ENCODE measurements at places on chromosomes 1 and 21.

DNA sequence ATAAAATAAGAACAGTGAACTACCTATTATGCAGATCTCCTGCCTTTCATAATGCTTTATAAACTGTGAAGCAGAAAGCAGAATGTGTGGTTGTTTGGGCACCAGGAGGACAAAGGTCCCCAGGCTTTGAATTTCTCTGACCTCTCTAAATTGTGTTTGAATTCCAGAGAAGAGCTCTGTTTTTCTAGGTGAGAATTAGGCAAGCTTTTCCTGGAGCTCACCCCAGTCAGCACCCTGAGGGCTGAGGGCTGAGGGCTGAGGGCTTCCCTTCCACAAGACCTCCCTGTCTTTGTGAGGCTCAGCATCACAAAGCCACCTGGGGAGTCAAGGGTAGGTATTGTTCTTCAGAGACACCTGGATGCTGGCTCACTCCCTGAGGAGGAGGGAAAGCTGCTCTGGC, 45.5 kb upstream of the LRIG2 start:
- DNase-seq, result no peak

DNA sequence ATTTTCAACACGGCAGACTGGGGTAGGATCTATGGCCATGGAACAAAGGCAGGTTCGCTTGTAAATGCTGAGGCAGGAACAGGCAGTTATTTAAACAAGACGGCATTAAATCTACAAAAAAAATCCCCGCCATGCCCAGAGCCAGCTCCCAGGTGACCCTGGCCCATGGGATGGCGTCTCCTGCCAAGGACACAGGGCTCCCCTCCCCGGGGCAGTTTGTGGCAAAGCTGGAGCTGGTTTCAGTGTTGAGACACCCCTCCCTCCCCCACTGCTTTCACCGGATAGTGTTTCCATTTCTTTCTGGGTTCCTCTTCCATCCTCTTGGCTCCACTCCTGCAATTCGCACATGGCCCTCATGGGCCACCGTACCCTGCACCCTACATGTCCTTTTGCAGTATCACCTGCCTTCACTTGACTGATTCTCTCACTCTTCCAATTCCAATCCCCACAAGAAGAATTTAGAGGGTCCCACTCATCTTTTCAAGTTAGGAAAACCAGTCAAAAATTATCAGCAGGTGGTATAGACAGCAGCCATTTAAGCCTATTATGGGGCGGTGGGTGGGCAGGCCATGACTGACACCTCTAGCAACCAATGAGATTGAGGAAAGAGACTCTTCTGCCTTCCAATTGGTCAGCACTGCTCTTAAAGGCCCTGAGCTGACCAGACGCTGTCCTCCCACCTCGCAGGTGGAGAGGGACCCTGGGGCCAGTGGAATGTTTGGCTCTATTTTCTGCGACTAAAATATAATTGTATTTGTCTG, 52.0 kb downstream of the OLIG1 start:
- DNase-seq, result no peak

GRCh38 chr1:245380790-245381535, 226.2 kb downstream of the KIF26B start:
- no peak for DNase-seq

DNA sequence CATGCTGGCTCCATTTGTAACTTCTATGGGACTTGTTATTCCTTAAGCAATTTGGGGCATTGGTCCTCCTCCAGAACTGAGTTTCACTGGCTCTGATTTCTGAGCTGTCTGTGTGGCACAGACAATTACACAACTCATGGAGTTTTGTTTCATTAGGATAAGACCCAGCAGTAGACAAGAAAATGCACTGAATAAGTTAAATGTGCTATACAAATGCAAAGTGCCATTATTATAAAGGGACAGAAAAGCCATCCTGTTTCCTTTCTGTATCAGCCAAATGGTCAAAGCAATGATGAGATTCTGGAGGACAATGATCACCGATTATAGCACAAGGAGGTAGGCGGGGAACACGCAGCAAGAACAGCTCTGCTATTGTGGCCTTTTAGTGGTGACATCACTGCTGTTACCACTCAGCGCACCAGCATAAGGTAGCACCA, 81.9 kb downstream of the CNIH3 start:
- no peak for DNase-seq

- DNase-seq, result no peak
Measured at GRCh38 chr1:193069748-193070385, 10.5 kb downstream of the RO60 start.

GRCh38 chr1:224499204-224499603, 64.6 kb upstream of the WDR26 start:
- DNase-seq, result no peak

- DNase-seq, result no peak
Measured at GRCh38 chr21:44450402-44450801, 4.9 kb upstream of the LRRC3 start.

DNA sequence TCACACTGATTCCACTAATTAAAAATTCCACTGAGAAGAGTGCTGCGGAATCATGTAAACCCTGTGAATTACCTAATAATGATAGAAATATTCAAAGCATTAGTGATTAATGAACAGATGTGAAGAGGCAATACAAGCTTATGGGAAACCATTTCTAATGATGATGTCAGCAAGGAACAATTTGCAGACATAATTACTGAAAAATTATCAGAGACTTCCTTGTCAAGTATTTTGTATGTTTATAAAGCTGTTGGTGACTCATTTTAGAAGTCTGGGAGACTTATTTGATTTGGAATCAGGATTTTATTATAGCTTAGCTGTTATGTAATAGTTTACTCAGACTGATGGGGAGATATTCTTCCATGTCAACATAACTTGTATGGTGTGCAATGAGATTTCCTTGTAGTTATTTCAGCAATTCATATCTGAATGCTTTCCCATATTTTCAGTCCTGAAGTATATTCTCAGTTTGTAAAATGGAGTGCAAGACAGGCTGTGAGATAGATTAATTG, 135.5 kb downstream of the TGFB2 start:
- no peak for DNase-seq

GRCh38 chr1:12353981-12354380, 124.2 kb downstream of the VPS13D start:
- no peak for DNase-seq

DNA sequence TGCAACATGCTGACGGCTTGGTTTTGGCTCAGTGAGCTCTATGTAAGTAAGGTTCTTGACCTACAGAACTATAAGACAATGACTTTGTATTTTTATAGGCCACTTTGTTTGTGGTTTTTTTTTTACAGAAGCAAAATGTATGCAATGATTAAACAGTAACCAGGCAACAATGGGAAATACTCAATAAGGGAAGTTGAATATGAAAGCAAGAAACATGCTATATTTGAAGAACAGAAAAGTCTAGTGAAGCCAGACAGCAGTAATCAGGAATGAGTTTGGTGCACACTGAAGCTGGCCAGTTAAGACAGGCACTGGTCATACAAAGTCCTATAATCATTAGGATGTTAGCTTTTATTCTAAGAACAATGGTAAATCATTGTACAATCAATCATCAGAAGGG, 1926.8 kb downstream of the NCAM2 start:
- no peak for DNase-seq

DNA sequence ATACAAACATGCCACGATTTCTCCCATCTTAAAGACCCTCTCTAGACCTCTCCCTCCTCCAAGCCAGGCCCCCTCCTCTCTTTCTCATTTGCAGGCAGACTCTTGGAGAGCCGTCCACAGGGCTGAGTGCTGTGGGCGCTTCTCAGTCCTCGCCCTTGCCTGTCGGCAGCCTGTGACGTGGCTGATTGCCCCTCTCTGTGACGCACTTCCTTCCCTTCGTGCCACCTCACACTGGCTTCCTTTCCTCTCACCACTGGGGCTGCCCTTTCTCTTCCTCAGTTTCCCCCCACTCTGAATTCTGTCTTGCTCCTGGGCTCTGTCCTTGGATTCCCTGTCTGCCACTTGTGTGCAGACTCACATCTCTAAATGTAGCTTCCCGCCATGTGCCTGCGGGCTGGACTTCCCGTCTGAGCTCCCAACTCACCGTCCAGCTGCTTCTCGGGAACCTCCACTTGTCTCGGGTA, 227.2 kb downstream of the CAMTA1 start:
- DNase-seq, result no peak

- DNase-seq, result no peak
Measured at GRCh38 chr1:241627453-241628259, 12.5 kb downstream of the CHML start.

- no peak for DNase-seq
Measured at GRCh38 chr1:67250051-67250653, 57.5 kb upstream of the IL12RB2 start.

DNA sequence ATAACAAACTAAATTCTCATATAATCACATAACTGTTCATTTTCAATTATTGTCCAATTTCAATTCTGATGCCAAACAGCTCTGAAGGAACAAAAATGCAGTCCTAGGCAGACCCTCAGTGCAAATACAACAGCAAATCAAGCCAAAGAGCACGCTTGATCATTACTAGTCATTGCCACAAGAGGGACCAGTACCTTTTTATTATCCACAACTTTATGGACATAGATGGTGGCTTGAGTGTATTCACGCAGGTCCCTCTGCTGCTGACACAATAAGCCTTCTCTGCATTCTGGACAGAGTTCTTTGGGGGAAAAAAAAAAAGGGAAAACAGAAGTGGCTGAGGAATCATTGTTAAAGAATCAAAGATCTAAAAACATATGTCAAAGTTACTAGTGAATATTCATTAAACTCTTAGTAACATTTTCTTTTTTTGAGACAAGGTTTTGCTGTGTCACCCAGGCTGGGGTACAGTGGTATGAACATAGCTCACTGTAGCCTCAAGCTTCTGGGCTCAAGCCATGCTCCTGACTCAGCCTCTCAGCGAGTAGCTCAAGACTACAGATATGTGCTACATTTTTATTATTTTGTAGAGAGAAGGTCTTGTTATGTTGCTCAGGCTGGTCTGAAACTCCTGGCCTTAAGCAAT, 34.3 kb upstream of the RAP1GAP start:
- no peak for DNase-seq

DNA sequence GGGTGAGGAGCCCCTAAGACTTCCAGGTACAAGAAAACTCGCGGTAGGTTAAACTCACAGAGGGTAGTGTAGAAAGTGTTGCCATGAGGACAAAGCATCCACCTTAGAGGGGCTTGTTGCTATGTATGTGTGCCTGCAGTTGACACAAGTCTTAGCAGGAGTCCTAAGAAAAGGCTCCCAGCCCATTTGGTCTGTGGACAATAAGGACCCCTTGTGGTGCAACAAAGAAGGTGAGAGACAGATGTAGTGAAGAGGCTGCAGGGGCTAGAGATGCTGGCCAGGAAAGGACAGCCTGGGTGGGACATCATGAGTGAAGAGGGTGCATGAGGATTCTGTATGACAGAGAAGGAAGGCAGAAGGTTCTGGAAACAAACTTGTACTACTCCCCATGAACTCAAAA, 36.3 kb upstream of the IL10 start:
- DNase-seq, result no peak

GRCh38 chr1:98030976-98031375, 110.1 kb upstream of the DPYD start:
- DNase-seq, result no peak

GRCh38 chr1:160951443-160952128, 3.0 kb downstream of the ITLN2 start:
- DNase-seq, result peak; percentile 61

- no peak for DNase-seq
Measured at GRCh38 chr1:15262003-15262377, 15.0 kb downstream of the FHAD1 start.

DNA sequence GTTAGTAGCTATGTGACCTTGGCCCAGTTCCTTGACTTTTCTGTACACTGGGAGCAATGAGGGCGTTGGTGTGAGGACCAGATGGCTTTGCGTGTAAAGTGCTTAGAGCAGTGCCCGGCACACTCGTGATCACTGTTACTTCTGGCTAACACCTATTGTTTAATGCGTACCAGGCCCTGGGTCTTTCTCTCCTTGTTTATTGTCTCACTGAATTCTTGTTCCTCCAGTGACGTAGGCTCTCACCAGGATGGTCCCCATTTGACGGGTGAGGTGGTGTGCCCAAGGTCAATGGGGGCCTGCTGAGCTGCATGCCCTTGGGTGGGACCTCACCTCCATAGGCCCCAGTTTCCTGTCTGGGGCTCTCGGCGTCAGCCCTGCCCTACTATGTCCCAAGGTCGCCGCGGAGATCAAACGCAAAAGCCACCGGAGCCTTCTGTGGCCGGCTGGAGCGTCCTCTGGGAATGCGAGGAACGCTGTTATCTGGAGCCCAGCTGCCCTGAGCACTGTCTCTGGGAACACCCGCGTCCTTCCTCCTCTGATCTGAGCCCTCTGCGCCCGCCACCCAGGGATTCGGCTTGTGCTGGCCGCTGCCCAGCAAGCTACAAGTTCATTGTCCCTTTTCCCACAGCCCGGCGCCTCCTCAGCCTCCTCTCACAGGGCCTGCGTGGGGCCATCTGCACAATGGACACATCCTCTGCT, 28.9 kb downstream of the ALPL start:
- DNase-seq, result no peak

GRCh38 chr1:14627608-14628489, 29.4 kb downstream of the KAZN start:
- DNase-seq, result no peak

DNA sequence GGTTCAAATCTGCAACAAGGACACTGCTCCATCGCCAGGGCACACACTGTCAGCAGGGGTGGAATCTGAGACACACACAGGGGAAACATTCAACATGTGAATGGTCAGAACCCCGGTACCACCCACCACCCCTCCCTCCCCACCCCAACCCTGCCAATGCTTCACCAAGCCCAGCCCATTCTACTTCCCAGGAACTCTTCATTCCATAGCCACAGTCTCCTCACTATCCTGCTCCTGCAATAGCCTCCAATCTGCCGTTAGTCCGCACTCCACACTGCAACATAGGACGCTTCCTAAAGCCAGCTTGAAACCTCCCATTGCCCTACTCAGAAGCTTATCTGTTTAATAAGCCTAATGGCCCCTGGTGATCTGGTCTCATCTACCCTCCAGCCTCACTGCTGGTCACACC, 7.5 kb upstream of the RAB3B start:
- DNase-seq, result no peak

DNA sequence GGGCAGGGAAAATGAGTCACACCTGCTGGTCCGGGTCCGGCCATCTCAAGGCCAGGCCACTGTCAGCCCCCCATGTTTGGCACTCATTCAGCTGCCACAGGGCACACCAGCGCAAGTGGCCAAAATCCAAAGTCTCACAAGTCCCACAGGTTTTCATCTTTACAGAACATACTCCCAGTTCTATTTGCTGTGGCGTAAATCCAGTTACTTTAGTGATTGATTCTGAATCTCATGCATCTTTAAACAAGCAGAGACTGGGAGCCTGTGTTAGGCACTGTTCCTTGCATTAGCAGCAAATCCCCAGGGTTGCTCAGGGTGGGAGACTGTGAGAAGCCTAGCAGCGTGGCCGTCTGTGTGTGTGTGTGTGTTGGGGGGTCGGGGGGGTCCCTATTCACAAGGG, 1.1 kb upstream of the SLC2A5 start:
- no peak for DNase-seq

GRCh38 chr1:44316231-44316759, 38.8 kb downstream of the ERI3 start:
- no peak for DNase-seq

- no peak for DNase-seq
Measured at GRCh38 chr1:169129109-169129784, 22.8 kb downstream of the ATP1B1 start.
